Tongue (tissue), 3 donors: ENCODE measurements at places on chromosomes 16 and 17.

GRCh38 chr17:57356719-57357391 lies 100.5 kb downstream of the MSI2 start:
- peak; percentile 46 for DNase-seq

- no peak for DNase-seq
Measured at GRCh38 chr17:78737332-78737731, 44.7 kb downstream of the CYTH1 start.

DNA sequence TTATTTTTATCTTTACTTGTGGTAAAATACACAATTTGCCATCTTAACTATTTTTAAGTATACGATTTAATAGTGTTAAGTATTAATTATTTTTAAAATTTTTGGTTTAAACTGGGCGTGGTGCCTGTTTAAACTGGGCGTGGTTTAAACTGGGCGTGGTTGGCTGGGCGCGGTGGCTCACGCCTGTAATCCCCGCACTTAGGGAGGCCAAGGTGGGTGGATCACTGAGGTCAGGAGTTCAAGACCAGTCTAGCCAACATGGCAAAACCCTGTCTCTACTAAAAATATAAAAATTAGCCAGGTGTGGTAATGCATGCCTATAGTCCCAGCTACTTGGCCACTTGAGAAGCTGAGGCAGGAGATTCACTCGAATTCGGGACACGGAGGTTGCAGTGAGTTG lies 4.0 kb upstream of the CCDC43 start:
- no peak for DNase-seq

DNA sequence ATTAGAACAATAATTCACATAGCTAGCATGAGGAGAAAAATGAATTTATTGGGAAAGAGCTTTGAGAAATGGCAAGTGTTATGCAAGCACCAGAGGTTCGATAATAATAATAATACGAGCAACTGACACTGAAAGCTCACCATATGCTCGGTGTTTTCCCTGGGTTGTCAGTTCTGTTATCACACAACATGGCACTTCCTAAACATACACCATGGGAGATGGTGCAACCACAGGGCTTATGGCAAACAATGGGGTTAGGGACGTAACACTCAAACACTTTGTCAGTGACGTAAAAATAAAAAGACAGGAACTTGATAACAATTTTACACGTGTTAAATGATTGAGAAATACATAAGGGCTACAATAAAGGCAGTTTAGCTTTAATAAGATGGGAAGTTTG lies 23.7 kb downstream of the OR1D5 start:
- no peak for DNase-seq
